ENCODE measurements at places on chromosomes 2 and 18. TPM values are rescaled to one million over a fixed set of nuclear protein-coding genes. Genes with fewer than 3 reads are reported as not detected.

DNA sequence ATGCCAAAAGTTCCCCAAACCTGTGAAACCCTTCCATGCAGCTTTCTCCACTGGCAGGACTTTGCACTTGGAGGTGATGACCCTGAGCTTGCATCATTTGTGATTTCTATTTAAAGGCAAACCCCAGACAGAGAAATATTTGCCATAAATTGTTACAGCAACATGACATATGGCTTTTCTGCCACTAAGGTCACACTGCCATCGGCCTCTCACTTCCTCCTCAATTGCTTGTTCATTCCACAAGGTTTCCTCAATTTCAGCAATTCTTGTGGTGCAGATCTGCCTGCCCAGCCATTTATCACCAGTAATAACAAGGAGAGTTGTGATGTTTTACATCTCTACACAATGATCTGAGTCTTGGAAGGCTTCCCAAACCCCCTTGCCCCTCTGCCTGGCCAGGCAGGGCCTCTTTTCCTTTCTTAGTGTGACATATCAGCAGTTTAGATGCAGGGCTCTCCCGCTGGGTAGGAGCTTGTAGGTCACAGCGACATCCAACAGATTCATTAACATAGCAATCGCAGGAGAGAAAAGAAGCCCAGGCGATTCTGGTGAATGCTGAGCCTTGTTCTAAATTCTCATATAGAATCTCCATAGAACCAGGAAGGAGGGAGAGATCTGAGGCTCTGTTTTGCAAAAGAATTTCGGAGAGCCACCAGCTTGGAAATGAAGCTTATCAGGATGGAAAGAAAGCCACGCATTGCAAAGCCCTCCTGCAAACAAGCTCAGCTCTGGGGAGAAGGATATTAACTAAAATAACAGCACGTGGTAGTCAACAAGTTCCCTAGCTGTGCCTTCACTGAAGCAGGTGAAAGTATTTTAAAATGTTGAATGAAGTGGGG lies 46.7 kb upstream of the ITGA6 start:
- no peak for DNase-seq

DNA sequence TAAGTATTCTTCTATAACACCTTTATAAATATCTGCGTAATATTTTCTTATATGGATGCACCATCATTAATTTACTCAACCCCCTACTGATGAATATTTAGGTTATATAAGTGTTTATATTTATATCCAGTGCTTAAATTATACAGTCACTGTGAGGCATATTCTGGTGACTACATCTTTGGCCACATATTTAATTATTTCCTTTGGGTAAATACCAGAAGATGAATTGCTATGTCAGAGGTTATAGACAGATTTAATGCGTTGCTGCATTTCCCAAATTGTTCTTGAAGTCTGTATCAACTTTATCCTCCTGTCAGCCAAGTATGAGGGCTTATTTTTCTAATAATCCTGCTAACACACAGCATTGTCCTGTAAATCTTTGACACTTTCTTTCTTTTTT lies 18.7 kb downstream of the DYSF start:
- DNase-seq: no peak

GRCh38 chr2:226426292-226426736 lies 373.3 kb downstream of the IRS1 start:
- no peak for DNase-seq

DNA sequence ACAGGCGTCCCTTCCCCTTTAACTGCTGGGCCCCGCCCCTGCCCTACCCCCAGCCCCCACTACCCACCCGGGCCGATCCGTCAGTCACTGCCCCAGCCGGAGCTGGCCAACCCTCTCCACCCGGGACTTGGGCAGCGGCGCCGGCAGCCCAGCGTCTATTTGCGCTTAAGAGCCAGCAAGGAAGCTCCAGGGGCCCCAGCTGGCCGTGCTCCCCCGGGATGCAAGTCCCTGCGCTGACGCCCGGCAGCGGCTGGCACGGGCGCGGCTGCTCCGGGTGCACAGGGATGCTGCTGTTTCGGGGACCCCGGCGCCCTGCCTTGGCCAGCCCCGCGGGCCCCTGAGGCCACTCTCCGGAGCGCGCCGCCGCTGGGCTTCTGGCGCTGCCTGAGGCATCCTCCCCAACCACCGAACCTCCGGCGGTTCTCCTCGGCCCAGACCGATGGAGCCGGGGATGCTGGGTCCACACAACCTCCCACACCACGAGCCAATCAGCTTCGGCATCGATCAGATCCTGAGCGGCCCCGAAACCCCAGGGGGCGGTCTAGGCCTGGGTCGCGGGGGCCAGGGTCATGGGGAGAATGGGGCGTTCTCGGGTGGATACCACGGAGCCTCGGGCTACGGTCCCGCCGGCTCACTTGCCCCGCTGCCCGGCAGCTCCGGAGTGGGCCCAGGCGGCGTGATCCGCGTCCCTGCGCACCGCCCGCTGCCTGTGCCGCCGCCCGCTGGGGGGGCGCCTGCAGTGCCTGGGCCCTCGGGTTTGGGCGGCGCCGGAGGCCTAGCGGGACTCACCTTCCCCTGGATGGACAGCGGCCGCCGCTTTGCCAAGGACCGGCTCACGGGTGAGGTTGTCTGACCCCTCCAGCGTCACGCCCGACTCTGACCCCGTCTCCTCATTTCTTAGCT lies at the start of gene TLX2:
Gene TLX2 (plus strand): TSS at position 83 of the 903 bp plus-strand sequence. CDS start 357 bp downstream, at position 440.
- no peak for DNase-seq

- DNase-seq: no peak
Observed at GRCh38 chr2:231717281-231718171, 9.2 kb downstream of the PTMA start.

GRCh38 chr2:105496271-105496670 lies 97.4 kb upstream of the FHL2 start:
- no peak for DNase-seq

- no peak for DNase-seq
Observed at GRCh38 chr2:217666338-217666737, 336.5 kb downstream of the TNS1 start.

DNA sequence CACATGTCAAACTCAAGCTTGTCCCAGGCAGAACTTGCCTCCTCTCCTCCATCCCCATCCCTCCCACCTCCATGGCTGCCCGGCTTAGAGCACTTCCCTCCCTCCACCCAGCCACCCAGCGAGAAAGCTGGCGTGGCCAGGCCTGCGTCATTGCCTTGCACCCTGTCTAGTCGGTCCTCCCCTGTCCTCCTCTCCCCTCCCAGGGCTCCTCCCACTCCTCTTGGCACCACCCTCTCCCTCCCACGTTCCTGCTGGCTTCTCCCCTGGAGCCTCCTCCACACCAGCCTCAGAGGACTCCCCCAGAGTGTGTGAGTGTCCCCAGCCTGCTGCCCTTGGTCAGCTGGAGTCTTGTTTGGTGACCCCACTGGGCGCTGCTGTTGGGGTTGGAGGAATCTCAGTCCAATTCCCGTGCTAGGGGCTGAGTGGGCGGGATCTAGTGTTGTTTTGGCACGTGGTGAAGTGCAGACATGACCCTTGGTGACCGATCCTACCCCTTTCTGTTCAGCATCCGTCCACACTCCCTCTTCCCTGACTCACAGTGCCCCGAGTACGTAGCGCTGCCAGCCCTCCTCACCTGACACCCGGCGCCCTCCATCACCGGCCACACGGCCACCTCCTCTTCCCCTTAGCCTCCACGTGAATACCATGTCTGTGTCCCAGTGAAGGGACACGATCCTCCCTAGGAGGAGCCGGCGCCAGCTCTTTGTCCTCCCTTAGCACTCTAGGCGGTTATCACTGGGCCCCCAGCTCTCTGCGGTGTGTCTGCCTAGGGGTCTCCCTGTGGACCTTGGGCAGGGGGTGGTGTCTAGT lies 41.4 kb downstream of the ATP6V1C2 start:
- DNase-seq: no peak

DNA sequence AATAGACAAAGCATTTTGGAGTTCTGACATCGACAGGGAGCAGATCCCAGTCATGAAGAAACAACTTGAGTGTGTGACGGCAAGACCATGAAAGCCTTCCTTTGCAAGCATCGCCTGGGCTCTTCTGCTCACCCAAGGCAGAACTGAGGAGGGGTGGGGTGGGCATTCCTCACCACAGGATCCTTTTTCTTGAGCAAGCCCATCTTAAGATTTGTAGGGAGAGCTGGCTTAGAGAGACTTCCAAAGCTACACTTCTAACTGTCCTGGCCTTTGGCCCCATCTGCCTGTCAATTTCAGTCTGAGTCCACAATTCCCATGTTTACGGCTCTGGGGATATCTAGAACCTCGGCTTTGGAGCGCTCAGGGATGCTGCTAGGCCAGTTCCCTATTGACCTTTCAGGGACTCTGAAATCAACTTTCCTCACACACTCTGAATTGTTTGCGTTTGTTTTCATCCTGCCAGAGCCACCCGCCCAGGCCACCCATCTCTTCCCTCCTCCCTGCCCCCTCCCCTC lies 3.7 kb downstream of the KLHL14 start:
- DNase-seq: no peak

GRCh38 chr2:205180730-205181129 lies 501.6 kb upstream of the NRP2 start:
- DNase-seq: no peak

- no peak for DNase-seq
Observed at GRCh38 chr2:118967124-118967880, 25.3 kb downstream of the MARCO start.

- no peak for DNase-seq
Observed at GRCh38 chr2:165793161-165793778, 777 bp downstream of the GALNT3 start.

- DNase-seq: no peak
Observed at GRCh38 chr2:151191001-151191400, 70.7 kb downstream of the RBM43 start.

DNA sequence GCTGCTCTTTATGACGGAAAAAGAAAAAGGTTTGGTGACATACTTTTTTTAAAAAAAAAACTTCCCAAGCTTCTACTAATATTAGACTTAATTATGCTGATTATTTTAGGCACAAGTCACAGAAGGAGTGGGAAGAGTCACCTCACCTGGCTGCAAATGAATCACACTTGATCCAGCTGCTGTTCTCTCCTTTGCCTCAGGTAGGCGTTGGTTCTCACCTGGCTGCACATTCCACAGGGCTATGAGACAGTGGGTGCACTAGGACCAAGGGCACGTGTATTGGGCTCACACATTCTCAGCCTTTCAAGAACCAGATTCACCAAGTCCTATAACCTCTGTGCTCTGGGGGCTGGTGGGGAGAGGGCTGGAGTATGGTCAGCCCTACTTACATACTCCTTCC lies 93.3 kb downstream of the TGFA start:
- DNase-seq: no peak

DNA sequence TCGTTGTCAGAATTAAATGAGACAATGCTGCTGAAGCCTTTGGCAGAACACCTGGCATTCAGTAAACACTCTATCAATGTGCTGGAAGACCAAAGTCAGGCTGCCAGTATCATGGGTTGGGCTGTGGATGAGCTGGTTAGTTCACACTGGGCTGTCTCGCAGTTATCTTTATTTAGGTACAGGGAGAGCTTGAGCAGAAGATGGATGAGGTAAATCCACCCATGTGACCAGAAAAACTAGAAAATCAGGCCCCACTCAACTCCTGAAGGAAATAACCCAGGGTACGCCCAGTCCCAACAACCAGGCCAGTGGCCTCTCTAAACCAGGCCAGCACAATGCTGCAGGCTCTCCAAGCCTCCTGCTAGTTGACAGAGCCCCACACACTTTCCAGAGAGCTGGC lies 330.3 kb downstream of the TNS1 start:
- DNase-seq: no peak

DNA sequence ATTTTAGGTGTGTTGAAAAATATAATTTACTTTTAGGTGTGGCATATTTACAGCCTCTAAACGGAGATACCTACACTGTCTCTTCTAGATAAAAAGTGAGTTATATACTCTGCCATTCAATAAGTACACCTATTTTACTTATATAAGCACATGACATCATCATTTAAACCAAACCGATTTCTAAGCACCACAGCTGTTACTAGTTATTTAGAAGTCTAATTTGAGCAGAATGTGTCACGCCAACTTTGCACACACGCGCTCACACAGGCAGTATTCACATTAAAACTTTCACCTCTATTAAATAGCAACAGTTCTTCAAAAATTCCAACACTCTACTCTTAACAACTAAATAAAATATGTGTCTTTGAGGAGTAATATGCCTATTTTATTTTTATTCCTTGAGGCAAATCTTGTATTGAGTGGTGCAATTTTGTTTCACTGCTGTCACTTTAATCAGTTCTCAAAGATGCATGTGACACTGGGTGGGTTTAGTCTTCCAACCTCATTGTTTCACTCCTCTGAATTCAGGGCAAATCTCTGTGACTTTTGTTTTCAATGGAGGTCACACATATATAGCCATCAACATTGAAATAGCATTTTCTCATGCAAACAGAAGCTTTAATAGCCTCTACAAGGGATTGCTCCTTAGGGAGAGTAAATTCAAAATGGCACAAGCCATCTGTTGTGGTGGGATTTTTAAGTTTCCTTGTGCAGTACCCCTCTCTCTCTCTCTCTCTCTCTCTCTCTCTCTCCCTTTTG lies 721.0 kb downstream of the PLCL1 start:
- no peak for DNase-seq

DNA sequence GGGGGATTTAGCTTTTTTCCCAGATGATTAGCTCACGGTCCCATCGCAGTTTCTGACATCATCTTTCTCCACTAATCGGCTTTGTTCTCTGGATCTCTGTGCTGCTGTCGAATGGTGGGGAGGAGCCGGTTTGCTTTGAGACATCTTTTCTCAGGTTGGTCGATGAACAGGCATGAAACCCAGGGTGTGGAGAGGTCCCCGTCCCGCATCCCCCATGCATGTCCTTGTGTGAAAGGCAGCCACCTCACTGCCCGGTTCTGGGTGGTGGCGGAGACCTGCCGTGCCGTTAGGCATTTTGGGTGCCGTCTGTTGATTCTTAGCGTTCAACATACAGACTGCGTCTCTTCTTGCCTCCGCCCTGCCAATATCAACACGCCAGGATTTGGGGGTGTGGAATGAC lies 57.8 kb downstream of the CTDP1 start:
- DNase-seq: no peak

DNA sequence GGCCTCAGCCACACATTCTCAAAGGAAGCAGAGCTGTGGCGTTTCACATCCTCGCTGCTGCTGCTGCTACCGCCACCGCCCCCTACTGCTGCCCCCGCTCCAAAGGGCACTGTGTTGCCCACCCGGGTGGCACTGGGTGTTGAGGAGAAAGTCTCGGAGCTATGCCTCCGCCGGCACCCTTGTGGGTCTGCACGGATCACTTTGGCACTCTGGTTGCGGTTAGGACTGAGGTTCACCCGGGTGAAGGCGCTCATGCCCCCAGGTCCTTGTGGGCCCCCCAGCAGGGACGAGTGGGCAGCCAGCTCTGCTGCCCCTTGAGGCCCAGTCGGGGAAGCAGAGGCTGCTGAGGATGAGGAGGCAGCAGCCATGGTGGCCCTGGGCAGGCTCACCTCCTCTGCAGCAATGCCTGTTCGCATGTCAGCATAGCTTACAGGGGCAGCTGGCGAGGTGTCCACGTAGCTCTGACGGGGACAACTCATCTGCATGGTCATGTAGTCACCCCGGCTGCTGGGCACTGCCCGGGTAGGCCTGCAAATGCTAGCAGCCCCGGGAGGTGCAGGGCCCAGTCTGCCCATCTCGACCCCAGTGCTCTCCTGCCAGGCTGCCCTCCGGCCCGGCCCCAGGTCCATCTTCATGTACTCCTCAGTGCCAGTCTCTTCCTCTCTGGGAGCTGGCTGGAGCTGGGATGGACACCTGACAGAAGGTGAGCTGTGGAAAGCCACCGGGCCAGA lies 4.2 kb downstream of the IRS1 start:
- DNase-seq: no peak

- no peak for DNase-seq
Observed at GRCh38 chr2:181408861-181409260, 48.3 kb upstream of the ITGA4 start.

Gene GLI2
- 23.1 TPM for total RNA-seq

Gene CYRIA
- total RNA-seq: 7.1 TPM

Gene ALLC
- not detected for total RNA-seq

Gene SLC11A1
- total RNA-seq: 16.4 TPM

Gene OTOS
- total RNA-seq: not detected

Gene UGT1A5
- total RNA-seq: not detected

Gene KCNS3
- 6.7 TPM for total RNA-seq
